ENCODE measurements at places on chromosomes 1 and 21.

- DNase-seq = no peak
Measured at GRCh38 chr1:8285103-8285502, 32.8 kb upstream of the SLC45A1 start.

- no peak for DNase-seq
Measured at GRCh38 chr1:7861452-7861851, 8.6 kb upstream of the UTS2 start.

DNA sequence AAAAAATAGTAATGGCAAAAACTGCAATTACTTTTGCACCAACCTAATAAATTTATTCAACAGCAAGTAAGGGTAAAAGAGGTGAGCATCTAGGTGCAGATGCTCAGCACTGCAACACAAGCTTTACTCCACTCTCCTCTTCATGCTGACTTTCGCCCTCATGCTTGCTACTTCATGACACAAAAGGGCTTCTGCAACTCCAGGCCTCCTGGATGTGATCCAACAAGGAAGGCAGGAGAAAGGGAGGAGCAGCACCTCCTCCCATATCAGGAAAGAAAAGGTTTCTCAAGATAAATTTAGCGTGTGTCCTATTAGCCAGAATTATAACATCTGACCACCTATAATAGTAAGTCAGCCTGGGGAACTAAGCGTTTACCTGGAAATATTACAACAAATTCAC is 11.6 kb downstream of the SYF2 start:
- no peak for DNase-seq

DNA sequence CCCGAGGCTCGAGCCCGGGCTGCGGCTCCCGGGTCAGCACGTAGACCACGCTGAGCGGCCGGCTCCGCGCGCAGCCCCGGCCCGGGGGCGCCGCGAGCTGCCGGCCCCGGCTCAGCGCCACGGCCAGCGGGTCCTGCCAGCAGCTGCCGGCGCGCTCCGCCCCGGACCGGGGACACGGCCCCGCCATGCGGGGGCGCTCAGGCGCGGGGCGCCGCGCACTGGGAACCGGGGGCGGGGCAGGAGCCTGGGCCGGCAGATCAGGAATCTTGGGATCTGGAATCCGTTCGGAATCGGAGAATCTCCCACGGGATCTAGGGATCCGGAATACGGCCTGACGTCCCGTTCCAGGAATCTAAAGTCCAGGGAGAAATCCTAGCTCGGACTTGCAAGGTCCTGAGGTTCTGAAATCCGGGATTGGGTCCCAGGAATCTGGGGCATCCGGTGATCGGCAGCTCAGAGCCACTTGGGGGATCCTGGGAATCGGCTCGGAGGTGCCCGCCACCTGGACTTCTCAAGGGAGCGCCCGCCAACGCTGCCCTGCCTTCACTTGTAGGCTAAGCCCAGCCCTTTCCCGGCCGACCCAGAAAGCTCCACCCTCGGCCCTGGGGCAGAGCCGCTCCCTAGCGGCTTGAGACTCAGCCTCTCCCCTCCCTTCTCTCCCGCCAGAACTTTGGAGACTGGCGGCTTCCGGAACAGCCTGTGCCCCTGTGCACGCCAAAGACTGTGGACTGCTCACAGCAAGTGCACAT is at the start of gene MAP3K6:
Gene MAP3K6 (minus strand): TSS at position 551 of the 749 bp plus-strand sequence. CDS start 364 bp downstream, at position 187.
- DNase-seq = peak; percentile 75

DNA sequence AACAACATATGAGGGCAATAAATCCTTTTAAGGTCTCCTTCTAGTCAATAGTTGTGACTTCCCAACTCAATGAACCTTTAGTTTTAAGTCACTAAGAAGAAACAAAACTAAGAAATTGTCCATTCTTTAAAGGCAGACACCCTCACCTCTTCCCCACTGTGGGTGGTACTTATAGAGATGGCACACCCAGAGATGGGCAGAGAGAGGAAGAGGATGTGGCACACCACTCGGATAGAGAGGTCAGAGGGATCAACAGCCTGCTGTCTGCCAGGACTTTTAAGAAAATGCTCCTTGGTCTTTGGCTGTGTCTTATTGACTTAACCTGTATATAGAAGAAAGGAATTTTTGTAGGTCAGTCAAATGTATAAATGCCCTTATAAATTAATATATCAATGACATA is 45.1 kb downstream of the FASLG start:
- no peak for DNase-seq

- no peak for DNase-seq
Measured at GRCh38 chr21:28781602-28782276, 210.9 kb downstream of the LTN1 start.

DNA sequence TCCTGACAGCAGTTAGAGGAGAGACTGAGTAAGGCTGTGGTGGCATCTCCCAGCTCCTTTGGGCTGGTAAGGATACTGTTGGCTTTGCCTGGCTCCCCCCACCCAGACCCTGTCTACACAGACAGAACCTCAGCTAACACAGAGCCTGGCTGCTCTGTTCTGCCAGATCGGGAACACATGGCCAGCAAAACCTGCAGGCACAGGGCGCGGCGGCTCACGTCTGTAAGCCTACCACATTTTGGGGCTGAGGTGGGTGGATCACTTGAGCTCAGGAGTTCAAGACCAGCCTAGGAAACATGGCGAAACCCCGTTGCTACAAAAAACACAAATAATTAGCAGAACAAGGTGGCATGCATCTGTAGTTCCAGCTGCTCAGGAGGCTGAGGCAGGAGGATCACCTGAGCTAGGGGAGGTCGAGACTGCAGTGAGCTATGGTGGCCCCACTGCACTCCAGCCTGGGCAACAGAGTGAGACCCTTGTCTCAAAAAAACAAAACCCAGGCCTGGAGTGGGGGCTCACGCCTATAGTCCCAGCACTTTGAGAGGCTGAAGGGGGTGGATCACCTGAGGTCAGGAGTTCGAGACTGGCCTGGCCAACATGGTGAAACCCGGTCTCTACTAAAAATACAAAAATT is 6.7 kb downstream of the CSTB start:
- no peak for DNase-seq

DNA sequence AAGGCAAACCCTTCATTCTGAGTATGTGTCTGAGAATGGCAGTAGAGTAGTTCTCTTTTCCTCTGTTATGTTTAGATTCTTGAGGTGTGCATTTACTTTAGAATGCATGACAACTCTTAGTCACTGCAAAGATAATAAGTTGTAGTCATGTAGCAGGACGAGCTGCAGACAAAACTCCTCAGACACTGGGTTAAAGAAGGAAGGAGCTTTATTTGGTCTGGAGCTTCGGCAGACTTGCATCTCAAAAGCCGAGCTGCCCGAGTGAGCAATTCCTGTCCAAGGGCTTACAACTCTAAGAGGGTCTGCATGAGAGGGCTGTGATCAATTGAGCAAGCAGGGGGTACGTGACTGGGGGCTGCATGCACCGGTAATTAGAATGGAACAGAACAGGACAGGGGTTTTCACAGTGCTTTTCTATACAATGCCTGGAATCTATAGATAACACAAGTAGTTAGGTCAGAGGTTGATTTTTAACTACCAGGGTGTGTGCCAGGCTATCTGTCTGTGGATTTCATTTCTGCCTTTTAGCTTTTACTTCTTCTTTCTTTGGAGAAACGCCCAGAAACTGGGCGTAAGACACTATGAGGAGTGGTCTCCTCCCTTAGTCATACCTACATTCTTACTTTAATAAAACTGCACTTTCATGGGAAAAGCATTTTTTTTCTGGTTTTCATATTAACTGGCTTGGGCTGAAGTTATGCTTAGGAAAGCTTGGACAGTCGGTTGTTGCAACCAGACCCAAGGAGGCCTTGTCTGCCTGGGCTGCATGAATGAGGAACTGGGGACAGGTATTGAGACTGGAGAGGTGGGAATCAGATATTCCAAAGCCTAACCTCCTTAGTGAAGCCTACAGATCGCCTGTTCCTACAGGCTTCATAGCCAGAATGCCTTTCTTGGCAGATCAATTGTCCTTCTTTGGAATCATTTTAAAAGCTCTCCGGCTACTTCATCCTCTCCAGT is 115.1 kb downstream of the RHOU start:
- no peak for DNase-seq

DNA sequence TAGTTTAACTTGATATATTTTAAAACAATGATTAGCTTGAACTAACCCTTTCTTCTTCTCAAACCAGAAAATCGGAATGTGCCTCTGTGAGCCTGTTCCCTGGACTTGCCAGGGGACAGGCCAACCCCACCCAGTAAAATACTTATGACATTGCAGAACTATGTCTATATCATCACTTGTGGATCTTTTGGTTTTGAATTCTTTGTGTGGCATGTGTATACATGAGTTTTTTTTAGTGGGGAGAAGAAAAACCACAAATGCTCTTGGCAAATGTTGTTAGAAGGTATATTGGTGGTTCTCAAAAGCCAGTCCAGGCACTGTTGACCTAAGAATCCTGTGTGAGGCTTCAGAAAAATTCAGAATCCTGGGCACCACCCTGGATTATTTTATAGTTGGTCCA is 347.4 kb downstream of the SIPA1L2 start:
- no peak for DNase-seq

GRCh38 chr1:82848043-82848442 is 1047.3 kb downstream of the ADGRL2 start:
- DNase-seq = no peak

GRCh38 chr1:198275597-198275996 is 118.8 kb downstream of the NEK7 start:
- DNase-seq = no peak

DNA sequence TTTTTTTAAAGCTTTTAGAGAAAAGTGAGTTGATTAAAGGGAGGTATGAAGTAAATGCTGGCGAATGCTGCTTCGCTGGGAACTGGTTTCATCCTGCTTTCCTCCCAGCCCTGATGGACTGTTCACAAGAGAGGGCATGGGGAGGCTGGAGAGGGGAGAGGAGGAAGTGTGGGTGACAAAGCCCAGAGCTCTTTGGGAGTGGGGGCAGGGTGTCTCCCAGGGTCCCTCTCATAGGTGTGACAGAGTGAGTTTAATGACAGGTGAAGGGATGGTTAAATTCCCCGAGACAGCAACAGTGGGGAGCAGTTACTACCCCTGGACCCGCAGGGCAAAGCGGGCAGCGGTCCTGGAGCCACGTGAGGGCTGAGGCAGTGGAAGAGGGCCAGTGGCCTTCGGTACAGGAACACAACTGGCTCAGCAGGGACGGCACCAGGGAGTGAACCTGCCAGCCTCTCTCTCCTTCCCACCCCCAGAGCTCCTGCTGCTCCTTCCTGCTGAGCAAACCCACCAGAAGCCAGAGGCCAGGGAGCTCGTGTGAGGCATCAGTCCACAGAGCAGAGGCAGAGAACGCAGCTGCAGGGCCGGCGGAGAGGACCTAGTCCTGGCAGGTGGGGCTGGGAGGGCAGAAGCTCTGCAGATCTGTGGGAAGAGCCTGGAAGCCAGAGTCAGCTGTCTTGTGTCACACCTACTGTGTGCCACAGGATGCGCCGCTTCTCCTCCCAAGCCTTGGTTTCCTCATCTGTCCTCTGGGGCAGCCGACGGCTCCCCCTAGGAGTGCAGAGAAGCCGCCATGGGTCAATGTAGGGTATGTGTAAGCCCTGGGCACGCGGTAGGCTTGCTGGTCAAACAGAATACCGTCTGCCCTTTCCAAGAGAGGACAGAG is 20.9 kb upstream of the LRP8 start:
- DNase-seq = no peak

DNA sequence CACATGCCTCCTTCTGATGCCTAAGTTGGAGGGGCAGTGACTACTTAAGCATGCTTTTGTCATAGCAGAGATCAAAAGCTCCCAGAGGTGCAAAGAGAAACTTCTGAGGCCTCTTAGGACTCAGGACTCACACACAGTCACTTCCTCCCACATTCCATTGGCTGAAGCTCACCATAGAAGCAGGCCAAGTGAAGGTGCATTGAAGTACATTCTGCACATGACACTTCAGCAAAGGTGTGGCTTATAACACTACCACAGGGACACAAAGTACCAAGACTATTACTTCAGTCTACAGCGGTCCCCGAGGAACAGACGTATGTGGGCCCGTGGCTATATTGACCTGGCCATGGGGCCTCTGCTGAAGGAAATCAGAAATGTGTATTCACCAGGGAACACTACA is 2.5 kb upstream of the POGK start:
- no peak for DNase-seq

DNA sequence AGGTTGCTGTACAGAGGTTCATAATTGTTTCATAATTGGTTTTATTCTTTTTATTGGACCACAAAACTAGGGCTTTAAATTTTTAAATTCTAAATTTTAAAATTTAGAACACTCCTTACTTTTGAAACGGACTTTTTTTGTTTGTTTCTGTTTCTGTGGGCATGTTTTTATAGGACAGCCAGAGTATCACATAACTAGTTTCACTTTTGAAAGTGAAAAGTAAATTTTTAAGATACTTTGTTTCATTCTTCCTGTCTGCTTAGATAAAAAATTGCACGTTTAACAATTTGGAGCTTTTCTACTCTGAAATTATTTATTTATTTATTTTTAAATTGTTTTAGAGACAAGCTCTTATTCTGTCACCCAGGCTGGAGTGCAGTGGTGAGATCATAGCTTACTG is 29.7 kb downstream of the MDM4 start:
- no peak for DNase-seq

DNA sequence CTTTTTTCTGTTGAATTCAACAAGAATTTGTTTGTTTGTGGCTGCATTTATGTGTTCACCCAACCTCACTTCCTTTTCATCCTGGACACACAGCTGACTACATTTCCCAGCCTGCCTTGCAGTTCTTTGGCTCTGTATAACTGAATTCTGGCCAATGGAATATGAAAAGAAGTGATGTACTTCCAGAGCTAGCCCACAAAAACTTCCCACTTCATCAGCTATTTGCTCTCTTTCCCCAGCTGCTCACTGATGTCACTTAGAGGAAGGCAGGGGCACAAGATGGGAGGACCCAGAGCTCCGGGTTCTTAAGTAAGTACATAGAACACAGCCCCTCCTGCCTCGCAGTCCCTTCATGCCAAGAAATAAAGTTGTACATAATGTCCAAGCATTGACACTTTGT is 235.0 kb upstream of the FGGY start:
- DNase-seq = peak; percentile 35

- DNase-seq = no peak
Measured at GRCh38 chr1:151849126-151849525, 4.4 kb downstream of the THEM5 start.

DNA sequence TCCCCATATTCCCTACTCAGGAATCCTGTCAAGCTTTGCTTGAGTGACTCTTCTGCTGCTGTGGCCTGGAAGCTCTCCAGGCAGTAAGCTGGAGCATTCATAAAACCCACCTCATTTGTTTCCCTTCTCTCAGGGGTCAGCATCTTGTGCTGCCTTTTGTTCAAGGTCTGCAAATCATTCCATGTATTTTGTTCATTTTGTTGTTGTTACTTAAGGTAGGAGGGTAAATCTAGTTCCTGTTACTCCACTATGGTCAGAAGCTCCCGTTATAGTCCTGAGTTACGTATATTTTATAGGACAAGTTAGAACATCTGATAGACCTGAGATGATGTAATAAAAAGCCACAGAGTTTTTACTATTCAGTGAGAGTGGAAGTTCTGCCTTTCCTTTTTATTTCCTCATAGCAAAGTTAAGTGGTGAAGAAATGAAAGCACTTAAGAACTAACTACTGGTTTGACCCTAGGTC is 9.9 kb downstream of the SYNJ1 start:
- no peak for DNase-seq

Measured in retina (tissue), 1 donor.